ENCODE measurements at places on chromosomes 1 and 21.

GRCh38 chr1:54507033-54507870 lies 40.8 kb upstream of the ACOT11 start:
- no peak for DNase-seq

- no peak for DNase-seq
Measured at GRCh38 chr1:240029418-240029817, 62.3 kb upstream of the FMN2 start.

DNA sequence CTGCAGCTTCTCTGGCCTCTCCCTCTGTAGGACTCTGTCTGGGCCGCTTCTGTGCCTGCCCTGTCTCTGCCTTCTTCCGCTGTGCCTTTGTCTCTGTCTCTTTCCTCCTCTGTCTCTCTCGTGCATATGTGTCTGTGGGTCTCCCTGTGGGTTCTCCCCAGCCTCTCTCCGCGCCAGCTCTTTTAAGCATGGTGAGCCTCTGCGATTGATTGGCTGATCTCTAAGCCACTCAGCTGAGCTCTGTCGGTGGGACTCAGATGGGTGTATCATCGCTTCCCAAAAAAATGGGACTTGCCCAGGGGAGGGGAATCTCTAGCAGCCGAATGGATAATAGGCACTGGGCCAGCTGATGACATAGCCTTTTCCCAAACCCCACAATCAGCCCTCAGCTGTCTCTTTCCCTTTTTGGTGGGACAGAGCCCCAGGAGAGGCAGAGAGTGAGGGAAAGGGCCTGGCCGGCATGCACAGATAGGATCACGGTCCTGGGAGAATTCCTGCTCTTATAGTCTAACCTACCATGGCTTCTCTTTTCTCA lies at the start of gene ADAMTS4:
Gene ADAMTS4, minus strand, starts transcription at position 158 of the 535 bp plus-strand sequence. CDS start 427 bp downstream, outside the sequence.
- DNase-seq, result no peak

DNA sequence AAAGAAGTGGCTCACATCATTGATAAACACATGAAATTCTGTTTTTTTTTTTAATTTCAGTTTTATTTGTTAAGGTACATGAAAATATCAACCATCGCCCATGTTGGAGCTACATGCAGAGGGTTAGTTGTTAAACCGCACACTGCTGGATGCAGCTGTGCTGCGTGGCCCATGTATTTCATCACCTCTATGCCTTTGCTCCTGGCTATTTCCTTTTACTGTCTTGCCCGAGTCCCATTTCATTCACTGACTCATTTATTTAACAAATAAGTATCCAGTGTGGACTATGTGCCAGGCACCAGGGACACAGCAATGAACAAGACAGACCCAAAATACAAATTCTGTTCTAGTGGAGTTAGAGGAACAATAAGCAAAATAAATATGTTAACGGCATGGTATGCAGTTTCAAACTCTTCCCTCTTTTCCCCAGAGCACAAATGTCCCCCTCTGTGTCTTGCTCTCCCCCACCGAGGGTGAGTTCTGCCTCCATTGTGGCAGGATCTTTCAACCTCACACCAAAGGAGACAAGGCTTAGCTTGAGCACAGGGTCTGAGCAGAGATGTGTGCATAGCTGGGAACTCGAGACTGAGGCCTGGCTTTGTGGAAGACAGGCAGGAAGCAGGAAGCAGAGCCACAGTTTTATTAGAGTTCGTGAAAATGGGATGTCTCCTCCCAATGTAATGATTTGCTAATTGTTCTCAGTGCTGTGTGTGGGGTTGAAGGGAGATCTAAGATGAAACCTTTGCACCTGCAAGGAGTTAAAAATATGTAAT lies 44.6 kb downstream of the MAN1C1 start:
- DNase-seq, result no peak

GRCh38 chr1:82695443-82695842 lies 894.7 kb downstream of the ADGRL2 start:
- no peak for DNase-seq

DNA sequence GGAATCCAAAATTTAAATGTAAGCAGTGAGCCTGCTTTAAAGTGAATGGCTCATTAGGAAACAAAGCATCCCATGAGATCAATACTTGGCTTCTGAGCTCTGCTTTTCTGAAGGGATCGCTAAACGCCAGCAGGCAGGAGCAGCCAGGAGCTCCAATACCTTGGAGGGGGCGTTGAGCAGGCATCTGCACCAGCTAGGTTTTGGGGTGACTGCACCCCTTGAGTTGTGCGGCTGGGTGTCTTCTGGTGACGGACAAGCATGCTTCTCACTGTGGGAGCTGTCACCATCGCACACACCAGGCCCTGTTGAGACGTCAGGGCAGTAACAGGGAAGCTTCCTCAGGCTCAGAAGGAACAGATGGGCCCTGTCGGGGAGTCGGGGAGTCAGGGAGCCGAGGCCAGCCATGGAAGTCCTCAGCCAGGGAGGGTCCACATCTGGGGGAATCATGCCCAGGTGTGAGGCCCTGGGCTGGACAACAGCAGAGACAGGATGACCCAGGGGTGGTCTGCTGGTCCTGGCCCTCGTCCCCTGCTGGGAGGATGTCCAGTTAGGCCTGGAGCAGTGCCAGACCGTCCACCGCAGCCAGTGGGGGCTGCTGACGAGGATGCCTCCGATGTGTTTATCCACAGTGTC lies 57.9 kb upstream of the ADARB1 start:
- no peak for DNase-seq

DNA sequence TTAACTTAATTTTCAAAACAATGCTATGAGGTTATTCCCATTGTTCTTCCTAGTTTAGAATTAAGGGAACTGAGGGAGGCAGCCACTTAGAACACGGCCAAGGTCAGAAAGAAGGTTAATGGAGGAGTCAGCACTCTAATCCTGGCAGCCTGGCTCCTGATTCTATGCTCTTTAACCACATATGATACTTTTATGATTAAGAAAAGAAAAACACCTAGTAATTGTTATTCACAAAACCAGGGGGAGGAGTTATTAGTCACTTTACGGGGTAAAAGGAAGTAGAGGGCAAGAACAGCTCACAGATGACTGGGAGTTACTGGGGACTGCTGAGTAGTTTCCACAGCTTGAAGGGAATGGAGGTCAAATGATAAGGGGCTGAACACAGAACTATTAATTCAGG lies 38.6 kb downstream of the GADD45A start:
- DNase-seq, result no peak

- DNase-seq, result no peak
Measured at GRCh38 chr1:238606896-238607295, 716.2 kb upstream of the ZP4 start.

DNA sequence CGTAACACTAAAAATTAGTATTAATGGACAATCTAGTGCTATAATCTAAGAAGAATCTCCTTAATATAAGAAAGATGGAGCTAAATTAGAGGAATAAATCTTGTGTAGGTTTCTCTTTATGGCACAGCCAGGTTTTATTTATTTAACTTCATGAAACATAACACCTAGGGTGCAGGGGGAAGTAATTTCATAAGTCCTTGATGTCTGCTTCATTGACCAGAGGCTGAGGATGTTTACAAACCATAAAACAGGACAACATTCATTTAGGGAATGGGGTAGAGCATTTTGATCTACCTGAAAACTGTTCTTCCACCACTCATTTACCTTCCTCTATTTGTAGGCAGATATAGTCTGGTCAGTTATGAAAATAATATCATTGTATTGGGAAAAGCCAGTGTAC lies 95.5 kb downstream of the NGF start:
- no peak for DNase-seq

GRCh38 chr1:53127546-53127945 lies 14.9 kb downstream of the SLC1A7 start:
- DNase-seq, result no peak

DNA sequence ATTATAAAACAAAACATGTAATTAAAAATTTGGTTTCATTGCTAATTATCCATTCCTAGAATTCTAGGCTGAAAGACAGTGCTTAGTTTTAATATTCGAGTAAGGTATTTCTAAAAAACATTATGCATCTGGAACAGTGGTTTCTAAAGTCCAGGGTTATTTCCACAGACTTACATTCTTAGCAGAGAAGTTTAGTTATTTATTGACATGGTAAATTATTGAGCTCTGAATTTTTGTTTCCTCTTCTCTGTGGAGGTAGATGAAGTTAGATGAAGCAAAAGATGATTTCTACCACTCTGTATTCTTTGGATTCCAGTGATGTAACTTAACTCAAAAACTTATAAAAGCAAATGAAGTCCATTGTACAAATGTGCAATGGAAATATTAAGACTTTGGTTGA lies 709.4 kb downstream of the MRPL39 start:
- DNase-seq, result no peak

- DNase-seq, result no peak
Measured at GRCh38 chr1:97826820-97827219, 94.0 kb downstream of the DPYD start.

DNA sequence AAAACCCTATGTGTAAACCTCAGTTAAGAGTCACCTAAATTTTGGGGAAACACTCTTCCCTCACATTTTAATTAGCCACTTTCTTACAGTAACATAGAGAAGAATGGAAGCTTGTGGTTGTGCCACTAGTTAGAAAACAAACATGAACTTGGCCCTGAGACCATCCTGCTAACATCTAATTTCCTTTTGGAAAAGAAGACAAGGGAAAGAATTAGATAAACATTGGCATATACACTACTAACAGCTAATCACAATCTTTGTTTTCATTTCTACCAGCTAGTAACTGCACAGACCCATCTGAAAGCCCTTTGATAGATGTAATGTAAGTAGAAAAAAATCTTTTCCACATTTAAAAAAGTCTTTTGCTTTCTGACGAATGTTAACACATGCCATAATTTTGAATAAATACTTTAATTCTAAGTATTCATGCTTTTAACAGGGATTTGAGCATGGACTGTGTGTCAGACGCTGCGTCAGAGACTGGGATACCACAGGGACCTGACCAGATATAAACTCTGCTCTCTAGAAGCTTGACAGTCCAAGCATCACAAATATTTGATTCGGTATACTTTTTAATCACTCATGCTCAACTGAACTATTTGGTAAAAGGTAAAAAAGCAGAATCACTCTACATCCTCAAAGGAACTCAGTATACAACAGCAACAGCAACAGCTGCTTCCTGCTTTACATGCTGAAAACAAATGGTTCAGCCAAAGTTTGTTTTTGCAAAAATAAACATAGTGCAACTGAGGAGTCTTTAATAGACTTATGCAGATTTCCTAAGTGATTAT lies 30.2 kb downstream of the DPH5 start:
- DNase-seq, result no peak

DNA sequence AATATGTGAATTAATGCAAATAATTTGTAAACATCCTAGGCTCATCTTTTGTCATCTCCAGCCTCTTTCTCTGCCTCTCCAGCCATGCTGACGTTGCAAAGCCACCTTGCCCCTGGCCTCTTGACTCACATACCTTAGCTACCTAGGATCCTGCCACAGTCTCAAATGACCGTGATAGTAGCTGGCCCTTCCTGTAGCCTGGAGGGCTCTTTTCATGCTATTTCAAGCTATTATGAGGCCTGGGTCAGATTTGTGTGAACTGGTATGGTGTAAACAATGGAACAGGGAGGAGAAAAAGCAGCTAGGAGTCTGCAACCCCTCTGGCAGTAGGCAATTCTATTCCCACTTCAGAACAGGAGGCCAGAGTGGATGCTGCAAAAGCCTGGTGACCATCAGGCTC lies 337.7 kb downstream of the DISC1 start:
- DNase-seq, result no peak

- DNase-seq, result no peak
Measured at GRCh38 chr1:229624521-229625070, 1.3 kb downstream of the TAF5L start.

DNA sequence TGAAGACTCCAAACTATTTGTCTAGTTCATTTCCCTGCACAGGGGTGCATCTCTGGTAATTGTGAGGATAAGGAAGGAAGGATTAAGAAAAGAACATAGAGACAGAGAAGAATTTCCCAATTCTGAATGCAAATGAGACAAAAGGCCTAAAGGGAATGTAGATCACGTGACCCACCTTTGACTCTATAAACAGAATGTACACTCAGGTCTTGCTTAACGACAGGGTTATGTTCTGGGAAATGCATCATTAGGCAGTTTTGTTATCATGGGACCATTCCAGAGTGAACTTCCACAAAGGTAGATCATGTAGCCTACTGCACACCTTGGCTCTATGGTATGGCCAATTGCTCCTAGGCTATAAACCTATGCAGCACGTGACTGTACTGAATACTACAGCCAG lies 252.3 kb upstream of the ZP4 start:
- no peak for DNase-seq

DNA sequence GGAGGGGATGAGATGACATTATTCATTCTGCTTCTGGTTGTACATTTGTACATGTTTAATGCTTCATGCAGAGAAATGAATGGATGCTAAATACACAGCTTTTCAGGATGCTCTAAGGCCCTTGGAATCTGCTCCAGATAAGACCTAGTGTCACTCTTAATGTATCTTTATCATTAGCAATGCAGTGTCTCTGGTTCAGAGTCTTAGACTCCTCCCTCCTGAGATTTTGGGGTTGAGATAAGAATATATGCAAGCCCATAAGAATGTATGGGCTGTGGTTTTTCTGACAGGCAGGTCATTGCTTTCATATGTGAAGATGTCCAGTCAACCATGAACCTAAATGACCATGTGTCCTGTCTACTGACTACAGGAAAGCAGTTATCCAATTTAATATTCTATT lies 415.5 kb downstream of the RPS6KC1 start:
- no peak for DNase-seq
